ENCODE measurements at places on chromosomes 16 and 17.

- no peak for DNase-seq
Measured at GRCh38 chr16:65283181-65283651, 161.4 kb upstream of the CDH11 start.

- no peak for DNase-seq
Measured at GRCh38 chr17:7613769-7614424, 800 bp downstream of the FXR2 start.

DNA sequence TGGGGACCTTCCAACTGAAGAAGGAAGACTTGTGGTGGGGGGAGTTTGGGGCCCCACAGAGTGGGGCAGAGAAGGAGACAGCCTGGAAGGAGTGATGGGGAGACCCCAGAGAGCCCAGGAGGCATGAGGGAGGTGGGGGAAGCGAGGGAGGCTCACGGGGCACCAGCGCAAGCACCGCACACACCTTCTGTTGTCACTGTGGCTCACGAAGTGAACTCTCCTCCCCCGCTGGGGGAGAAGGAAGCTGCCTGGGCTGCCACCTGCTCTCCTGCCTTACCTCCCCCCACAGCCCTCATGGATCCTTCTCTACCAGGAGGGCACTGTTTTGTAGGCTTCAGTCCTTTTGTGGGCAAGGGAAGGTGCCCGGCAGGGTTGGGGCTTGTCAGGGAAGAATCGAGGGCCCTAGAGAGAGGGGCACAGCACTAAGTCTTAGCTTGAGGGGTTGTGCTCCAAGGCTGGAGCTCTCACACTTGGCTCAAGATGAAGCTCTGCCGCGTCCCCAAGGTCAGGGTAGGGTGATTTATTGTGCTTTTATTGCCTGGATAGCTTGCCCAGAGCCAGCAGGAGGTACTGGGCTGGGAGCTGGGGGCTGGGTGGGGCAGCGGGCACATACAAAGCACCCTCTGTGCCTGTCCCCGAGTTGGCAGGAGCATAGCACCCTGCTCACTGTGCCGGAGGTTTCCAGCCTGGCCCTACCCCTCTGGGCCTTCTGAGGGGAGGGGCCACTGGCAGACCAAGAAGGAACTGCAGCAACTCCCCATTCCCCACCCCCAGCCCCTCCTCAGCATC, 4.6 kb upstream of the STARD3 start:
- no peak for DNase-seq

DNA sequence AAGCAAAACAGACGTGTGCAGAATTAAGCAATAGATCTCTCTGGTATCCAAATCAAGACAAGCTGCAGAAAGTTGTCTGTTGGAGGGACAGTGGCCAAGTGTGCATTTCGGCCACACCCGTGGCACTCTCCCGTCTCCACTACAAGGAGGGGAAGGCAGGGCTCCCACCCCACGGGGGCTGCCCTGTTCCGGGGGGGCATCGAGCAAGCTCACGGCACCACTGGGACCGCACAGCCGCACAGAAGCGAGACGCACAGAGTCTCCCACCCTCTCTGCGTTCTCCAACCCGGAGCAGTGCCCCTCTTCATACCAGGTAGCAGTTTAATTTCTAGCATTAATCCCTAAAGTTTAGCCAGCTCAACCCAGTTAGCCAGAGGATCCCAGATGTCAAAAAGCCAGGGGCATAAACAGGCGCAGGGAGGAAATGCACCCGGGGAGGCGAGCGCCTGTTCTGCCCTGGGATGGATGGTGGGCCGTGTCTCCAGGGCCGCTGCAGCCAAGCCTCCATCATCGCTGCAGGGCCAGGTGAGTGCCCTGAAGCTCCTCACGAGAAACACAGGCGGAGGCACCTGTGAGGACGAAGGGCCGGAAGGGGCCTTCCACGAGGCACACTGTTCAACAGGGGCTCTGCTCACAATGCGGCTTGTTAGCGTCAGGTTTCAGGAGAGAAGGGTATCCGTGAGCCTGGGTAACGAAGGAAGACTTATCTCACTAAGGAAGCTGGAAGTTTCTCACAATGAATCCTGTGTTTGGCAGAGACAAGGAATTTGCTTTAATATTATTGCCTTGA, 42.1 kb upstream of the METRNL start:
- no peak for DNase-seq

- DNase-seq = no peak
Measured at GRCh38 chr17:1059131-1059795, 62.3 kb downstream of the TIMM22 start.

- no peak for DNase-seq
Measured at GRCh38 chr17:56310782-56311181, 157.5 kb downstream of the ANKFN1 start.

GRCh38 chr17:32461853-32462617, 17.7 kb downstream of the PSMD11 start:
- no peak for DNase-seq

DNA sequence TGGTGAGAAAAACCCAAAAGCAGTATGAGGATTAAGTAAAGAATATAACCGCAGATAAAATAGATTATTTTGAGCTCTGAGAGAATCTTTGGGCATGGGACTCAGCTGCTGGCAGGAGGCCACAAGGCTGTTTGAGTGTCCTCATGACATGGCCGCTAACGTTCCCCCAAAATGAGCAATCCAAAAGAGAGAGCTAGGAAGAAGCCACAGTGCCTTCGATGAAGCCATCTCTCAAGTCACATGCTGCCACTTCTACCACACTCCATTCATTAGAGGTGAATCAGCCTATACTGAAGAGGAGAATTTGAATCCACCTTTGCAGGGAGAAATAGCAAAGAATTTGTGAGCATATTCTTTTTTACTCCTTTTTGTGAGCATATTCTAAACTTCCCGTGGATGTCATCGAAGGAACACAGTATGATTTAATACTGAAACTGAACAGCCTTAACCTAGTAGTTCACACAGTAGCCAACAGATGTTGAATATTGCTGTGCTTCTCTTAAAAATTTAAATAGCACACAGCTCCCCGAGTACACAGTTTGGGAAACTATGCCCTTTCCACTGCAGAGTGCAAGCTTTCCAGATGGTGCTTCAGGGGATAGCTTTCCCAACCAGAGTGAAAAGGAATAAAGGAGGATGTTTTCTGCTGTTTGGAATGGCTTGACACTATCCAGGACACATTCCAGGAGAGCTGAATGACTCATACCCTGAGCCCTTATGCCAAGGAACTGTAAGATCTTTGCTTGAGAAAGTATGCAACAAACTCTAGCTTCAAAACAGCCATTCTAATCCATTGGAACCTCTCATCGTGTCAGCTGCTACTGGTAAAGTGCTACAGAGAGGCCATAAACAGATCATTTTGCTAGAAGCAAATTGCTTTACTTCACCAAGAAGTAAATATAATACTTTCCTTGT, 33.9 kb downstream of the ANKFY1 start:
- peak; percentile 97 for DNase-seq

DNA sequence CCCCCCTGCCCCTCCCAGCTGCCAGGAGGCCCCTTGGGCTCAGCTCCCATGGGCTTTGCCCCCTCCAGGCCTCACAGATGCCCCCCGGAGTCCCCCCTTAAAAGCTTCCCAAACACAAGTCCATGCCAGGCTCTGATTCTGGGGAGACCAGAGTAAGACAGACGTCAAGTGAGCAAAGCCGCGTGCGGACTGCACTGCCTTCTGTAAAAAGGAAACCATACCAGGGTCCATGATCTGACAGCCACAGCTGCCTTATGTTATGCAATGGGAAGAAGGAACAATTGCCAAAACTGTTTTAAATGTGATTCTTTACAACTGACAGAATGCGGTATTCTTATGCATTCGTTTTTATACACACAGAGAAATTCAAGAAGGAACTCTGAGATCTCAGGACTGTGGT, 17.9 kb upstream of the HEXD start:
- no peak for DNase-seq

DNA sequence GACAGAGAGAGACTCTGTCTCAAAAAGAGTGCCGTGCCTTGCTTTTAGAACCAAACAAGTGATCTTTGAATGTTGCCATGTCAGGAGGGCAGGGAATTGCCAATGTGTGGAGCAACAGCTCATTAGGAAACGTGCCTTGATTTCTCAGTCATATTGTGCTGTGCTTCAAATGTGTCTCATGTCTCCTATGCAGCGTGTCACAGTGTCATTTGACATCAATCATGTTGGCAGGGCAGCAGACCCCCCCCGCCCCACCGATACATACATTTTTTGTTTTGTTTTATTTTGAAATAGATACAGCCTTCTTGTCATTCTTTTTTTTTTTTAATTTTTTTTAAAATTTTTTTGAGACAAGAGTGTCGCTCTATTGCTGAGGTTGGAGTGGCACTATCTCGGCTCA, 22.1 kb downstream of the MRC2 start:
- no peak for DNase-seq

DNA sequence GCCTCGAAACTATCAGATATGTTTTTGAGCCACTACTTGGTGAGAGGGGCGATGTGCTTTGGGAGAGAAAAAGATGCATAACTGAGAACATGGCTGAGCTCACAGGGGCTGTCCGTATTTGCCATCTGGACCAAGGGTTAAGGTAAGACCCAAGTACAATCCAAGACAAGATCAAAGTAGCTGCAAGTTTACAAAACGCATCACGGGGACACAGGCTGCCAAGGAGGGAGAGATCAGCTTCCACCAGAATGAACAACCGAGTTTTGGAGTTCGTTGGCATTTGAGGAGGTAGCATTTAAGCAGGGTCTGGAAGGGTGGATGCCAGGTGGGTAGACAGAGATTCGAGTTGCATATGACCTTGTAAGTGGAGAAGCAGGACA, 2.2 kb downstream of the PITPNC1 start:
- DNase-seq = no peak

GRCh38 chr17:58120195-58120822, 27.9 kb upstream of the OR4D1 start:
- DNase-seq = peak; percentile 32

- DNase-seq = no peak
Measured at GRCh38 chr17:43632221-43632620, 29.5 kb downstream of the MEOX1 start.

DNA sequence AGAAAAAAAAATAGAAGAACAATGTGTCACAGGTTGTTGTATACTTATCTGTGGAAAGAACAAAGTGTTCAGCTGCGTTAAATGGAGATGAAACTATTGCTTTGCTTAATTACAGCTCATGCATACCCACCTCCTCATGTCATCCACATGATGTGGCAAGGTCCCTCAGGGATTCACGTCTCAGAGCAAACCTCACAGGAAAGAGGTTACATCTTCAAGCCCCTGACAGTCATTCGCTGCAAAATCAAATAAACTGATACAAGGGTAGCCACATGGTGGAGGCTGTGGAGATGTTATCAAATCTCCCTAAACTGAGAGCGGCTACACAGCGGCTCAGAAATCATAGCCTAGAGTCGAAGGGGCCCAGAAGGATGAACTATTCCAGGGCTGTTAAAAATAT, 21.1 kb downstream of the GINS3 start:
- DNase-seq = no peak

GRCh38 chr17:13400491-13400890, 201.2 kb downstream of the HS3ST3A1 start:
- no peak for DNase-seq

- DNase-seq = no peak
Measured at GRCh38 chr17:9821921-9822320, at the start of gene GSG1L2. GSG1L2 (minus strand) TSS chr17:9822079; CDS start chr17:9822071, 8 bp downstream.

DNA sequence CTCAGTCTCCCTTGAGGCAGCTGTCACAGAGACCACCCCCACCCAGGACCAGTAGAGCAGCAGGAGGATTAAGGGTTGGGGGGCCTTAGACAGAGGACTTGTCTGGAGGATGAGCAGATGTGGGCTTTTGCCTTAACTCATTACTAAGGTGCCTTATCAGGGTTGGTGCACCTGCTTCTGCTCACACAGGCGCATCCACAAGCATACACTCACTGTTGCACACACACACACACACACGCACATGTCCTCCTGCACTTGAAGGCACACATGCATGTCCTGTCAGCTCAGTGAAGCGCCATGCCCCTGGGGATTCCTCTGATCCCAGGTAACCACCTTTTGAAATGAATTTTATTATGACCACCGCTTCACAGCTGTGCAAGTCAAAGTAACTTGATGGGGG, 1.2 kb downstream of the GFAP start:
- DNase-seq = no peak

GRCh38 chr17:77549726-77550366, 408.7 kb upstream of the TNRC6C start:
- no peak for DNase-seq

DNA sequence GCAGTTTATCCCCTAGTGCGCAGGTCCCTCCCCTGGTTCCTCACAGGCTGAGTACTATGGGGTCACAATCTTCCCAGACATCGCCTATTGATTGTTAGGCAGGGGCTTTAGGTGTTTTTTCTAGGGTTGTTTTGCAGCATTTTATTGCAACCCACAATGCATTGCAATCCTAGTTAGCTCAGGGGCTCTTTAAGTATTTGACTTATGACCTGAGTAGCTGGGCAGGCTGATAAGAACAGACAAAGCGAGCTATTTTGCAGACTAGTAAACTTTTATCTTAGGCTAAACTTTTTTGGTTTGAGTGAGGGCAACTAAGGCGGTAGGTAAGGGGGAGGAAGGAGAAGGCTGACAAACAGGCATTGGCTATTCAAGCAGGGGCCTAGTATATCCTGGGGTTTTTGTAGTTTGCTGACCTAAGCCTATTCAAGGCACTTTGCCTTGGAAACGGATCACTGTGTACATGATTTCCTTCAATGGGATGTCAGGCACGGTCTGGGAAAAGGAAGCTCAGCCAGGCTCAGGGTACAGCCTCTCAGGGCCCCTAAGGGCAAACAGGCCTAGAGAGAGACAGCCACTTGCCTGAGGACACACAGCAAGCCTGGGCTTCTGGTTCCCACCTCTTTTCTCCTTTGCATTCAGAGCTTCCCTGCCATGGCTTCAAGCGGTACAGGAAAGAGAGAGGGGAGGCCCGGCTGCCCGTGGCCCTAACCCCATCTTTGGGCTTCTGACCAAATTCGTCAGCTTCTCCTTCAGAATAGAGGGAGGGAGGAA, 6.4 kb downstream of the DRC7 start:
- no peak for DNase-seq

DNA sequence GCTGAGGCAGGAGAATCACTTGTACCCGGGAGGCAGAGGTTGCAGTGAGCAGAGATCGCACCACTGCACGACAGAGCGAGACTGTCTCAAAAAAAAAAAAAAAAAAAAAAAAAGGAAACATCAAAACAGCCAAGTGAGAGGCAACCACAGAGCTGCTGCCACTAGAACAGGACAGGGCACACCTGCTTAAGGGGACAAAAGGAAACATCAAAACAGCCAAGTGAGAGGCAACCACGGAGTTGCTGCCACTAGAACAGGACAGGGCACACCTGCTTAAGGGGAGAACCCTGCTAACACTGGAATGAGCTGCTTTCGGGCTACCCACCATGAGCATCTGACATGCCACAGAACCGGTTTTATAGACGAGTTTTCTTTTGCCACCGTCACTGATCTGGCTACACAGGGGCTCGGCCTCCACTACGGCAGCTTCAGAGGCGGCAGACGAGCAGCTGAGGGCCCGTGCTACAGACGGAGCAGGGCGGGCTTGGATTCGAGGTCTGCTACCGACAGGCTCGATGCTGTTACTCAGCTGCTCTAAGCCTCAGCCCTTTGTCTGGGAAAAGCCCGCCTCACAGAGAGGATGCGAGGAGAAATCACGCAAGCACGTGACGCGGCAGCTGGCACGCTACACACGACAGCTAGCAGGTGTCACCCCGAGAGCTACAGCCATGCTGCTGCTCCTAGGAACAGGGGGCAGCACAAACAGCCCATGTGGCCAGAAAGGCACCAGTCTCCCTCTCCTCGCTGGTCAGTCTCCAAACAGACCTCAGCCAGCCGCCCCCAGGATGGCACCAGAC, 2.0 kb downstream of the P4HB start:
- DNase-seq = no peak

GRCh38 chr17:41982026-41982760, 15.6 kb downstream of the CNP start:
- no peak for DNase-seq

GRCh38 chr17:56499799-56500388, 93.6 kb upstream of the NOG start:
- peak; percentile 14 for DNase-seq

- no peak for DNase-seq
Measured at GRCh38 chr16:2143878-2144485, 4.4 kb upstream of the RAB26 start.
